ENCODE measurements at places on chromosomes 3 and 15.

- no peak for DNase-seq
Measured at GRCh38 chr3:7752005-7752404, 749.6 kb upstream of the LMCD1 start.

GRCh38 chr3:186583831-186584230 lies 13.3 kb downstream of the DNAJB11 start:
- DNase-seq, result peak; percentile 33

DNA sequence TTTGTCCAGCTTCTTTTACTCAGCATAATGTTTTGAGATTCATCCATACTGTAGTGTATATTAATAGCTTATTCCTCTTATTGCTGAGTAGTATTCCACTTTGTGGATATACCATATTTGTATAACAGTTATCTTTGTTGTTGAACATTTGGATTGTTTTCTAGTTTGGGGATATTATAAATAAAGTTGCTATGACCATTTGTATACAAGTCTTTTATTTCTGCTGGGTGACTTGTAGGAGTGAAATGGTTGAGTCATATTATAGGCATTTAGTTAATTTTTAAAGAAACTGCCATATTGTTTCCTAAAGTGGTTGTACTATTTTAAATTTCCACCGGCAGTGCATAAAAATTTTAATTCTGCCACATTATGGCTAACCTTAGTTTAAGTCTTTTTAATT lies 53.4 kb downstream of the RPL39L start:
- DNase-seq, result no peak

- DNase-seq, result no peak
Measured at GRCh38 chr3:62169906-62170660, 203.3 kb downstream of the FEZF2 start.

DNA sequence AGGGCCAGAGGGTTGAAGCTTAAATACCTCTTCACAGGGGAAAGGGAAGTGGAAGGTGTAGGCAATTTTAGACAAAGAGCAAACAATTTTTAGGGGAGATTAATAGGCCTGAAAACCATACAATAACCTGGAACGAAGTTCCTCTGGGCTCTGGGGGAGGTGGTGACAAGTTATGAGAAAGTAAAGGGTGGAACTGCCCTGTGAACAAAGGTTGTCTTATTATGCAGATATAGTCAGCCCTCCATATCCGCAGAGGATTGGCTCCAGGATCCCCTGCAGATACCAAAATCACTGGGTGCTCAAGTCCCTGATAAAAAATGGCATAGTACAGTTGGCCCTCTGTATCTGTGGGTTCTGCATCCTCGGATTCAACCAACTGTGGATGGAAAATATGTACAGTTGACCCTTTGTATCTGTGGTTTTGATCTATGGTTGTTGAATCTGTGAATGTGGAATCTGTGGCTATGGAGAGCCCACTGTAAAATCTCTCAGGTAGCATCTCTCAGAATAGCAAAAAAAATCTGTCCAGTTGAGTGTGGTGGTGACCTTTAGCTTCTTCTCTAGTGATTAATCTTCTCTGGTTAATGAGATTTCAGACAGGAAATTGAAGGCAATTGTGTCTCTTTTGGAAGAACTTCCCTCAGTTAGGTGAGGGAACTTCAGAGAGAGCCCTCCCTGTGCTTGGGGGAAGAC lies 40.2 kb downstream of the CLEC3B start:
- no peak for DNase-seq

GRCh38 chr3:181329024-181329423 lies 339.5 kb upstream of the DNAJC19 start:
- DNase-seq, result no peak

DNA sequence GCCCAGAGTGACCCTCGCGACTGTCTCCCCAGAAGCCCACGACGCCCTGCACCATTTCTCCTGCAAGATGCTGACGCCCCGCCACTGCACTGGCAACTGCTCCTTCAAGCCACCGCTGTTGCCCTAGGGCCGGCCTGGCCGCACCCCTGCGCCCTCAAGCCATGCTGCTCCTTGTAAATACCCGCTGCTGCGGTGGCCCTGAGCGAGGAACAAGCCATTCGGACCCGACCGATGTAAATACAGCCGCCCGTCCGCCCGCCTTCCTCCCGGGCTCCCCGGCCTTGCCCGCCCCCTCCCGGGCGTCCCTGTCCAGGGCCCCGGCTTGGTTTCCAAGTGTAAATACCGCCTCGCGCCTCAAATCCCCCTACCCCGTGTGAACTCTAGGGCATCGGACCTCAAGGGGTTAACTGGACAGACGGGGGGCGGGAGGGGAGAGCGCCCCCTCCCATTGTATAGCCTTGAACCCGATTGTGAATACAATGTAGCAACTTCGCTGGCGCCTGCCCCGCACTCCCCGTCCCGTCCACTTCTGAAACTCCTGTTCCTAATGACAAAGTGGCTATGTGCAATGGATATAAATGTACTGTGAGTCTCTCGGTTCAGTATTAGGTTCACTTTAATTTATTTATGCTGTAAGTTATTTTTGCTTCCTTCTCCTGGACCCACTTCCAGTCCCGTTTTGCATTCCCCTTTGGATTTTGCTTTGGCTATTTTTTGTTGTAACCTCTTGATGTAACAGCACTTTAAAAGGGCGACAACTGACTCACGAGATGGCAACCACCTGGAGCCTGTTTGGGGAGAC lies 5.9 kb downstream of the RNU6-1 start:
- peak; percentile 64 for DNase-seq

DNA sequence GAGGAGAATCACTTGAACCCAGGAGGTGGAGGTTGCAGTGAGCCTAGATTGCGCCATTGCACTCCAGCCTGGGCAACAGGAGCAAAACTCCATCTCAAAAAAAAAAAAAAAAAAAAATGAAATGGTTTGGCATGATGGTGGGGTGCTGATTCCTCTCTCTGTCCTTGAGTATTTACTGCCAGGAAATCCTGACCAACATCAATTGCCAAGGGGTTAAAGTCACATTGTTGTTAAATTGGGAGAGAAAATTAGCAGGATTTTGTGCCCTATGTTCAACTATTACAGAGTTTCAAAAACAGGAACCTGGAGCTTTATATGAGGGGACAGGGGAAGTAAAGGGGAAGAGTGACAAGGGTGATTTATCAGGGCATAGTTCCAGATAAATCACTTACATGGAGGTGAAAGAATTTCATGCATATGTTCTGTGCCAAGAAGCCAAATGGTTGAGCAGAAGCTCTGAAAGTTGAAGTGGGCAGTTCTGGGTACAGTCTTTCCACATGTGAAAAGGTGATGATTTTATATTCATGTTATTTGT lies 70.5 kb upstream of the TSEN2 start:
- DNase-seq, result no peak

- DNase-seq, result no peak
Measured at GRCh38 chr3:63413523-63413922, 135.4 kb downstream of the SYNPR start.

DNA sequence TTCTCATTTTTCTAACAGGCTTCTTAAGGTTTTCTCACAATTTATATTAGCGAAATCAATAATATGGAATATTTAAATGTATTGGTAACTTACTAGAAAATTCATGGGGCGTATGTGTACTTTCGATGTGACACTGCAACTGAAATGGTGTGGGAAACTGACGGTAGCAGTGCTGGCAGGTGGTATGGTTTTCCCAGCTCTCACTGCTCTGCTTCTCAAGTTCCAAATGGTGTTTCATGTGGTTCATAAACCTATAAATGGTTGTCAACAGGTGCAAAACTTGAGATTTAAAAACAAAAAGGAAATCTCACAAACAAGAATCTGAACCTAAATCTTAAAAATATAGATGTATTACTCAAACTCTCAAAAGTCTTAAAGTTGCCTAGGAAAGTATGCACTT lies 54.7 kb downstream of the ZNF280D start:
- no peak for DNase-seq

DNA sequence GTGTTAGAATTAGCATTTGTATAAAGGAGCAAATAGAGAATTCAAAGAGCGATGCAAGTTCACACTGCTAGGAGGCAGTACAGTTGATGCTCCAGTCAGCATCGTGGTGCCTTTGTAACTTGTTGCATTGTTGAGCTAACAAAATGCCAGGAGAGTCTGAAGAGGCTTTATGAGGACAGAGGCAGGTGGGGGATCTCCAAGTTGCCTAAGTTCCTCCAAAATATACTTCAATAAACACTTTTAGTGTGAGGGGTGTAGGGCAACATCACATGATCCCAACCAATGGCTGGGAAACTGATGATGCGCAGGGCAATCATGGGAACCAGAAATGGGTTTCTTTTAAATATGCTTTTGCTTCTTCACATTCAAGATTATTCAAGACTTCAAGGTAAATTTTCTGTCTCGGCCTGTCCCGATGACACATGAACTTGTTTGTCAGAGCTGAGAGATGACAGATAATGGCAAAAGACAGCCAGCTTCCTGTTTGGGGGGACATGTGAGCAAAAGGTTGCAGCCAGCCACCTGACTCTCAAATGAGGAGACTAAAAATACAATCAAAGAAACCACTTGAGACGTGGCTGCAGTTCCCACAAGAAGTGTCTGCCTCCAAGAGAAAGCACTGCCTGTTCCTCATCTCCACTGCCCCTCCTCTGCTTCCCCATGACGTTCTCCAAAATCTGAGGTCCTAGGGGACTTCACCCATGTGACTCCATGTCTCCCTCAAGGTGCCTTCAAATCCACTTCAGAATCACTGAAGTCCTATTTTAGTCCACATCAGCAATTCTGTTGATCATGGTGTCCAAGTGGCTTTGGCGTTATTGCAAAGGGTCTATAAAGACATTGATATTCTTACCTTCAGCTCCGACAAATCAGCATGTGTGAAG lies 39.3 kb downstream of the KLHL6 start:
- no peak for DNase-seq

- DNase-seq, result no peak
Measured at GRCh38 chr3:72888546-72889309, 882 bp downstream of the GXYLT2 start.

GRCh38 chr3:170240671-170241070 lies 18.4 kb downstream of the PRKCI start:
- DNase-seq, result no peak

DNA sequence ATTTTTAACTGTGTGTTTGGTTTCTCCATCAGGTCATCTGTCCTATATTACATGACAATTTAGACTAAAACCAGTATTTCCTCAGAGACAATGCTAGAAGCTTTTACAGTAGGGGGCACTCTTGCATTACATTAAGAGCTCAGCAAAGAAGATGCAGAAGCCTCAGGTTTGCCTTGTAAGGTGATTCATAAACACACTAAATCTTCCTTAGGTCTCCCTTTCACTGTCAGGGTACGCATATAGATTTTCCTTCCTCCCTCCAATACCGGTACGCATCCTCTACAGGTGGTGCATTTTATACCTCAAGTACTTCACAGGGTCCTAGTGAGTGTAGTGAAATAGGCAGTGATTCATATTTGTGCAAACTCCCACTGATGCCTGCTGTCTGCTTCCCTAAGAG lies 46.5 kb downstream of the CD86 start:
- peak; percentile 23 for DNase-seq
